Lower lobe of right lung (tissue), 2 donors: ENCODE measurements at places on chromosomes 1 and 21. TPM values are rescaled to one million over a fixed set of nuclear protein-coding genes. Genes with fewer than 3 reads are reported as not detected.
A peak's percentile ranks its signal among the peaks of the same experiment; 100 is the strongest.

DNA sequence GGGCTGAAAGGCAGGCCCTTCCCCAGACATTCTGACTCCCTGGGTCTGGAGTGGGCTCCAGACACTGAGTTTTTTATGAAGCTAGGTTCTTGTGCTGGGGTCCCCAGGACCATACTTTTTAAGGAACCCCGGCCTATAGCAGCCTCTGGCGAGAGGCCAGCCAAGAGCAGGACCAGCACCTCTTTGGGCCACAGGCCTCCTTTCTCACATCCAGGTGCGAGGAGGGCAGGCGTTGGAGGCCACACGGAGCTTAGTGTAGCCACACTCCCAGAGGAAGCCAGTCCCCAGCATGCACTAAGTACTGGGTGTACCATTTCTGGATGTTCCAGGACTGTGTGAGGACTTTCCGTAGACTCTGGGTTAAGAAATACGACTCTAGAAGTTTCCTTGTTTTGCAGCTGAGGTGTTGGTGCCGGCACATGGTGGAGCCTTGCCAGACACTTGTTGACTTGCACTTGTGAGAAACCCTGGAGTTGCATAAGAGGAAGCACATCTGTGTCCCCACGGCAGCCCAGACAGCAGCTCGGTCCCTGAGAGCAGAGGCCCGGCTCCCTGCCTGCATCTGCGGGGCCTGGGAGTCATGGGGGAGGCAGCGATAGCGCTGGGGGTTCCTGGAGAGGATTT lies 122.2 kb upstream of the VAMP3 start:
- H3K4me3 ChIP-seq, result no peak overlapping the region
- H3K36me3 ChIP-seq, result no peaks in the 10 kb centered on the region
- H3K27ac ChIP-seq, result peak overlapping the region; percentile 77
- peak; percentile 87 for DNase-seq

DNA sequence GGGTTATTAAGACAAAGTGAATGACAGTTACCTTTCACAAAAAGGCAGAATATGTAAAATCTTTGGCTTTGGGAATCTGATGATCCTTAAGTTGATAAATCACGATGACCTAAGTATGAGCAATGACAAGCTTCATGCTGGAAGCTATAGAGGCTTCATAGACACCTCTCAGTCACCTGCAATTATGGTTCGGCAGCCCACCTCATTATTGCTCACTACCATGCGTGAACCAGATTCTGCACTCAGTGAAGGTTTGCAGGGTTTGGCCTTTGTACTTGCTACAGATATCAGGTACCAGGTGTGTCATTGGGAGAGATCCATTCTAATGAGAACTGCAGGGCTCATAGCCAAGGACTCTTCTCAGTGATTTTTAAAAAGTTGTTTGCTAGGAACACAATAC lies 163.5 kb downstream of the KCTD3 start:
- no peak overlapping the region for H3K27ac ChIP-seq
- H3K4me3 ChIP-seq, result no peak overlapping the region
- no peaks in the 10 kb centered on the region for H3K36me3 ChIP-seq
- no peaks in the 10 kb centered on the region for H3K4me1 ChIP-seq

DNA sequence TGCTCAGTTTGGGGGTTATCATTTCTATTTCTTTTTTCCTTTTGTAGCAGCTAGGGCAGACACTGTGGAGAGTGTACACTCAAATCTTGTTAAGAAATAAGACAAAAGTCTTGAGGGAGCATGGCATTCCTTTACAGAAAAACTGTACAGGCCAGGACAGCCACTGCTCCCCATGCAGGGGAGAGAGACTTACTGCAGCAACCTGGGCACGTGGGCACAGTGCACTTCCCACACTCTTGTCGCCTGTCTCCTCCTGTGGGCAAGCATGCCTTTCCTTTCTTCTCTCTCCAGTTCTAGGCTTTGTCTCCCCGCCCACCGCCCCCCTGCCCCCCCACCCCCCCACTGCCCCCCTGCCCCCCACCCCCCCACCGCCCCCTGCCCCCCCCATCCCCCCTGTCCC lies 51.9 kb downstream of the PHC2 start:
- H3K4me3 ChIP-seq, result no peak overlapping the region
- H3K4me1 ChIP-seq, result peaks cover 18% of the 10 kb centered on the region
- no peak for DNase-seq
- H3K36me3 ChIP-seq, result no peaks in the 10 kb centered on the region
- no peak overlapping the region for H3K27ac ChIP-seq

- H3K27me3 ChIP-seq, result peaks cover 29% of the 10 kb centered on the region
- H3K36me3 ChIP-seq, result no peaks in the 10 kb centered on the region
- H3K27ac ChIP-seq, result no peak overlapping the region
- no peaks in the 10 kb centered on the region for H3K4me1 ChIP-seq
- DNase-seq, result no peak
Observed at GRCh38 chr1:17829579-17829978, 74.4 kb downstream of the ACTL8 start.

DNA sequence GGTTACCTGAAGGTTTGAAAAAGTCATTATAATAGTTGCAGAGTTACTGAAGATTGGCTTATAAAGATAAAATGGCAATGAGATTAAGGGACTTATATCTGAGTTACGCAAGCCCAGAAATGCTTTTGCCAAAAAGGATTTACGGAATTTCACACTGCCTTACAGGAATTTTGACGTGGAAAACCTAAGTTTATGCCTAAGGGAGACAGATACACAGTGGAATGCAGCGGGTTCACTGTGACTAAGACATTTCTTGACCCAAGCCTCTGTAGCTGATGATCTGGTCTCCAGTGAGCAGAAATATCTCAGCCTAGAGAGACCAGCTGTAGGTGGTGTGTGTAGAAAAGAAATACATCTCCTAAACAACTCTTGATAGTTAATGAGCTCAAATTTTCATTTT lies 10.1 kb upstream of the EXO1 start:
- DNase-seq, result no peak
- H3K4me3 ChIP-seq, result no peak overlapping the region
- no peaks in the 10 kb centered on the region for H3K27me3 ChIP-seq
- H3K36me3 ChIP-seq, result no peaks in the 10 kb centered on the region
- no peaks in the 10 kb centered on the region for H3K4me1 ChIP-seq
- no peak overlapping the region for H3K27ac ChIP-seq

GRCh38 chr1:207822124-207822601 lies 70.3 kb downstream of the CD46 start:
- H3K27me3 ChIP-seq, result no peaks in the 10 kb centered on the region
- peak overlapping the region; percentile 99 for H3K27ac ChIP-seq

DNA sequence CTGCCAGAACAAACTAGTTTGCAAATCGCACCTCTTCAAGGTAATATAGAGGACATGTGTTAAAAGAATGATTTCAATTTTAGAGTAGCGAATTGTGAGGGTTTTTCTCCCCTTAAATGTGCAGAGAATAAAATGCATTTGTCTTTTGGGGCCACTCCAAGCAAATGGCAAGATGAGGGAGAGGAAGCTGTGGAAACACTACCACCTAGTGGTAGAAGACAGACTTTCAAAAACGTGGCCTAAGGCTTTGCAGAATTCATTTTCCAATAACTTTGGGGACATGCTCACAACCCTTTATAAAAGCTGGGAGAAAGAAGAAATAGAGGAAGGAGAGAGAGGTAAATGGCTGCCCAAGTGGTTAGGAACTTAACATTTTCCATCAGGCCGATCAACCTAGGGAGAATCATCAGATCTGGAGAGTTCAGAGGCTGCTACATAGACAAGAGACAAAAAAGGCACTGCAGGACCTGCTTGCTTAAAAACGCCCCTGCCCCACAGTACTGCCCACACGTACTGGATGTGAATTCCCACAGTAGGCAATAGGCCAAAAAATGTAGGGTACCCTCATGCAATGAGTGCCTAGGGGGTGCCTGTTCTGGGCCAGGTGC lies 15.7 kb upstream of the RCAN1 start:
- H3K4me1 ChIP-seq, result no peaks in the 10 kb centered on the region
- H3K27ac ChIP-seq, result no peak overlapping the region
- H3K36me3 ChIP-seq, result no peaks in the 10 kb centered on the region
- no peak overlapping the region for H3K4me3 ChIP-seq

DNA sequence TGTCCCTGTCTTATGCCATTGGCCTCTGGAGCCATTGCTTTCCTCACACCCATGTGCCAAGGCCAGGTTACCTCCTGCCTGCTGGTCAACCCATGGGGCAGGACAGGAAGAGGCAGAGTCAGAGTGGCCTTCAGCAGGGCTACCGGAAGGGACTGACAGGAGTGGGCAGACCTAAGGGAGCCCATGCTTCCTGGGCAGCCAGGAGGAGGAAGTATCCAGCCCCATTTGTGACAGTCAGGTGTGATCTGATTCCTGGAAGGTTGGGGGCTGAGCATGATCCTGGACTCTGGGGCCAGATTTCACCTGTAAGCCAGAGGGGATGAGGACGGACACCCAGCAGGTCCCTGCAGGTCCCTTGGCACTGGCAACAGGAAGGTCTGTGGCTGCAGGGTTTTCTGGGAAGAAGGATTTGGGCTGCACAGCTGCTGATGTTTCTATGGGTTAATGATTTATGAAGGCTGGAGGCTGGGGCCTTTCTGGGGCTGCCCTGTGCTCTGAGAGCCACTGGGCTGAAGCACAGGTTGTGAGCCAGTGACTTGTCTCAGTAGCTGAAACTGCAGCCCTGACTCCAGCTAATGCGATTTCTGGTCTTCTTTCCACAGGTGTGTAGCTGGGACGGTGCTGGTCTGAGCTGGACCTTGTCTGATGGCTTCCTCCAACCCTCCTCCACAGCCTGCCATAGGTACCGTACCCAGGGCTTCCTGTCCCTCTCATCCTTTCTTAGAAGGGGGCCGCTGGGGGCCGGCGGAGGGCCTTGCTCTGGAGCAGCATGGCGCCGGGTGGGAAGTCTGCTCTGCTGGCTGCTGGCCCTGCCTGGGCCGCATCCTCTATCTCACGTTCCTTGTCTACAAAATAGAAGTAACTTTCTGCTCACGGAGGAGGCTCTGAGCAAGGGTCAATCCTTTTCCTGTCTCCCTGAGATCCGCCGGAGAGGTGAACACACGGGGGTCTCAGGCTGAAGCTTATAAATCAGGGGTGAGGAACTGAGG lies 40.7 kb downstream of the ARHGEF10L start:
- peaks cover 2% of the 10 kb centered on the region for H3K4me1 ChIP-seq
- no peak overlapping the region for H3K4me3 ChIP-seq
- no peak for DNase-seq
- no peaks in the 10 kb centered on the region for H3K27me3 ChIP-seq
- no peak overlapping the region for H3K27ac ChIP-seq

DNA sequence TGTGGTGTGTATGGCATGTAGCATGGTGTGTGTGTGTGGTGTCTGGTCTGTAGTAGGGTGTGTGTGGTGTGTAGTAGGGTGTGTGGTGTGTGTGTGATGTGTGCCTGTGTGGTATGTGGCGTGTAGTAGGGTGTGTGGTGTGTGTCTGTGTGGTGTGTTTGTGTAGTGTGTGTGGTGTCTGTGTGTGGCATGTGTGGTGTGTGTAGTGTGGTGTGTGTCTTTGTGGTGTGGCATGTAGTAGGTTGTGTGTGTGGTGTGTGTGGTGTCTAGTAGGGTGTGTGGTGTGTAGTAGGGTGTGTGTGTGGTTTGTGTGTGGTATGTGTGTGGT lies 85.5 kb downstream of the SYT2 start:
- H3K36me3 ChIP-seq, result no peaks in the 10 kb centered on the region
- DNase-seq, result no peak
- no peak overlapping the region for H3K27ac ChIP-seq
- H3K27me3 ChIP-seq, result peaks cover 30% of the 10 kb centered on the region

DNA sequence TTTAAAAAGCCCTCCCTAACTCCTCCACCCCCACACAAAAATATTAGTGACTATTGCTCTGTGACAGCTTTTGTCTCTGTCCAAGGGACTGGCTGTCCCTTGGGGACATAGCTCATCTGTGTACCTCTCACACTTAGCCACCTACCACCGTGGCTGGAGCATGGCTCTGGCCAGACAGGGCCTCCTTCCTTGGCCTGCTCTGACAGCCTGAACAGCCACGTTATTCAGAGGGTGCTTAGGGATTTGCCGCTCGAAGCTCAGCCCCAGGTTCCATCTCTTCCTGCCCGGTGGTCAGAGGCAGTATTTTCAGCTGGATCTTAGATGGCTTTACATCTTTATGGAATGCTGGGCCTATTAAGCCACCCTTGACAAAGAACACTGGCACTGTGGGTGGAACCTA lies 6.1 kb upstream of the CELSR2 start:
- peaks cover 2% of the 10 kb centered on the region for H3K27me3 ChIP-seq
- no peak for DNase-seq
- H3K27ac ChIP-seq, result no peak overlapping the region
- H3K36me3 ChIP-seq, result peaks cover 13% of the 10 kb centered on the region

GRCh38 chr21:32726839-32727686 lies 750 bp downstream of the SYNJ1 start:
- peaks cover 26% of the 10 kb centered on the region for H3K4me1 ChIP-seq
- H3K36me3 ChIP-seq, result peaks cover 16% of the 10 kb centered on the region
- no peak for DNase-seq

DNA sequence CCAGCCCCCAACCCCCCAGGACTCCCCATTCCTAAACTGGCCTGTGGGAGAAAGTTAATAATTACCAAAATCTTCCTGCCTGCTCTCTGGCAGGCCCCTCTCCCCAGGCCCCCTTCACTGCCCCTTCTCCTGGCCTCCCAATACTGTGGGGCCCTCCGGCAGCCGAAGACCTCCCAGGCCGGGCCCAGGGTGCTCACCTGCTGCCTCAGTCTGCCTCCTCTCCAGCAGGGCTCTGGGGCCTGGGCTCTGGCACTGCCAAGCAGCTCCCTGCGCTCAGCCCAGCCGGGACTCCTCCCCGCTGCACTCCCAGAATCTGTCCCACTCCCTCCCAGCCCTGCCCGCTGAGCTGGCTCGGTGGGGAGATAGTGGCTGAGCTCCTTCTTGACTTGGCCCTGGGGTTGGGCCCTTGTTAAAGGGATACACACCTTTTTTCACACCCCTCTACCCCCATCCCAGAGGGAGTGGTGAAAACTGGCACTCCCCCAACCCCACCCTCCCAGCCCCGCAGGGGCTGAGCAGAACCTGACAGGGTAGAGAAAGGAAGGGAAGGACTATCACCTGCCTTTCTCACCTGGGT lies at the start of gene S100A16:
S100A16 (minus strand) TSS at position 383 of the 577 bp plus-strand sequence. CDS start 4,986 bp downstream, outside the sequence.
- H3K36me3 ChIP-seq, result no peaks in the 10 kb centered on the region
- H3K4me3 ChIP-seq, result peak within 1 kb of the TSS; percentile 62
- H3K4me1 ChIP-seq, result peaks cover 56% of the 10 kb centered on the region
- DNase-seq, result peak; percentile 83
- H3K27ac ChIP-seq, result peak within 1 kb of the TSS; percentile 80

DNA sequence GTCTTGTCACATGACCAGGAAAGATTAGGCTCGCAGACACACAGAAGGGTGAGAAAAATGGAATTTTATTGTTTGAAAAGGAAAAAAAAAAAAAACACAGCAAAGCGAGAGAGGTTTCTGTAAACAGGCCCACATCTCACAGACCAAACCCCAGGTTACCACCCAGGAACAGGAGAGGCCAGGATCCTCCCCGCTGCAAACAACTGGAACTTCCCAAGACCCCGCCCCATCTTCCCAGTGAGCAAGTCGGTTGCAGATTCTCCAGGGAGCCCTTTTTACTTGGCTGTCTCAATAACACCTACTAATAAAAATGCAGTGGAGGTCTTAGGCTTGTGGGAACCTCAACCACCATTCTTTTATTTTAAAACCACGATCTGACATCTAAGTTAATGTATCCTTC lies 84.7 kb upstream of the ETS2 start:
- H3K27me3 ChIP-seq, result no peaks in the 10 kb centered on the region
- no peak overlapping the region for H3K4me3 ChIP-seq
- H3K27ac ChIP-seq, result no peak overlapping the region
- no peaks in the 10 kb centered on the region for H3K36me3 ChIP-seq

GRCh38 chr1:209901211-209901610 lies 36.8 kb upstream of the SYT14 start:
- H3K4me3 ChIP-seq, result no peak overlapping the region
- DNase-seq, result no peak

Gene OR2T6
- total RNA-seq, result not detected

Gene DYNLT5
- total RNA-seq, result 5.9 TPM

Gene YIPF1
- total RNA-seq, result 24.5 TPM

Gene AMY2A
- total RNA-seq, result not detected

Gene OR14C36
- total RNA-seq, result not detected

Gene FCAMR
- total RNA-seq, result not detected

Gene DIRAS3
- 1.1 TPM for total RNA-seq

Gene HORMAD1
- 2.7 TPM for total RNA-seq
